ENCODE measurements at places on chromosomes 2 and 18.

GRCh38 chr2:80328159-80328571 is 23.6 kb upstream of the LRRTM1 start:
- DNase-seq = no peak

DNA sequence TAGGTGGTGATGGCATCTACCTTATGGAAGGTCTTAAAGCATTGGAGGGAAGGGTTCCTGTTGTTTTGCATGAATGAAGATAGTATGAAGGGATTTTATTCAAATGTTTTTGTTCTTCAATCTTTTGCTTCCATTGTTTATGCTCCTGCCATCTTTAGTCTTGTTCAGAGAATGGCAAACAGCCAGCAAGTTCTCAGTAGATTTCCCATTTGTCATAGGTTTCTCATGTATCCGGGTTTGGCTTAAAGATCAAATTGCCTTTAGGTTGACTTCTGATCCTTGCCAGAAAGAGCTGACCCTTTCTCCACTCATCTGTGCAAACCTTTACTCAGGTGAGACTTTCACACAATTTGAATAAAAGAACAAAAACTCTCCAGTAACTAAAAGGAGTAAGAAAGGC is 44.2 kb upstream of the STAT4 start:
- DNase-seq = no peak

DNA sequence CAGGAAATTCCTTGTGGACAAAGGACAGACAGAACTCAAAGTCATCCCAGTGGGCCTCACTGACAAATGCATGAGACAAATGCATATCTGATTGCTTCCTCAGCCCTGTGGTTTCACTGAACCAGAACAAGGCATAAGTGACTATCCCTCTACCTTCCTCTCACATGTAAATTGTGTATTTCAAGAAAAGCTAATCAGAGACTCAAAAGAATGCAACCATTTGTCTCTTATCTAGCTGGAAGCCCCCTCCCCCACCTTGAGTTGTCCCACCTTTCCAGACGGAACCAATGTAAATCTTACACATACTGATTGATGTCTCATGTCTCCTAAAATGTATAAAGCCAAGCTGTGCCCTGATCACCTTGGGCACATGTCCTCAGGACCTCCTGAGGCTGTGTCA is 102.0 kb upstream of the TMEM200C start:
- DNase-seq = no peak

DNA sequence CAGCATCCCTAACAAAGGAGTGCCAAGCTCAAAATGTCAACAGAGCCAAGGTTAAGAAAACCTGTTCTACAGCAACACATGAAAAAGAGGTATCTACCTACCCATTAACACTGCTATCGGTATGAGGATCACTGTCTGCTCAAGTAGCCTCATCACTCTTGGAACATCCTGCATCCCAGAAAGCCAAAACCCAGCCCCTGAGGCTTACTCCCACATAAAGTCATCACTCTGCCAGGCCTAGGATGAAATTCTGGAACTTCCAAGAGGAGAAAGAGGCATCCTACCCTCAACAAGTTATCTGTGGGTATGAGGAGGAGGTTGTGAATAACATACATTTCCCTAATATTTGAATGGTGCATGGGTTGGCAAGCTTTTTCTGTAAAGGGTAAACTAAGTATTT is 25.5 kb downstream of the CDH2 start:
- DNase-seq = no peak

- DNase-seq = no peak
These were observed 628.6 kb downstream of the CCDC85A start for GRCh38 chr2:56812432-56812831.

DNA sequence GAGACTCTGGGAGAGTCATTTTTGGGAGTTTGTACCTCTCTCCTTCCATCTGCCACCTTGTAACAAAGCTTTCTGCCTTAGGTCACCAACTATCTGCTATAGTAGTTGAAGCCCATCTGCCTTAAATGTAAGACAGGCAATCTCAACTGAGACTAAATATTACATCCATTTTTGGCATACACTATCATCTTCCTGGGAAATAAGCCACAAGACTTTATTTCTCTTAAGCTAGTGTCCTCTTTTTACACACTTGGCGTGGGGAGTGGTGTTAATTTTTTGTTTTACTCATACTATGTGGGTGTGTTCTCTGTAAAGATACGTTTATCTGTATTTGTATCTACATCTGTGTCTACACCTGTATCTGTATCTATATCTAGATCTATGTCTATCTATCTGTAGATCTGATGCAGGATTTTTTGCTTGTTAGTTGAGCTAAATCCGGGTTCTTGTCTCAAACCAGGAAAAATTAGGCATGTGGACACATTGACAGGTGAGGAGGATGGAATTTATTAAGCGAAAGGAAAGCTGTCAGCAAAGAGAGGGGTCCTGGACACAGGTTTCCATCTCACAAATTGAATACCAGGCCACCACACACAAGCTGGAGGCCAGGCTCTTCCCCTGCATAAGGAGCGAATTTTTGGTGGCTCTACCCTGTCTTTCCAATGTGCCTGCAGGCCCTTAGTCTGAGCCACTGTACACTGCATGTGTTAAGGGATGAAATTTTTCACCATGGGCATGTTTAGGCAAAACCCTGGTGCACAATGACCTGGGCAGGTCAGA is 64.8 kb upstream of the RND3 start:
- no peak for DNase-seq

GRCh38 chr2:232900811-232901735 is 31.0 kb downstream of the SNORC start:
- no peak for DNase-seq

GRCh38 chr2:233164128-233164635 is 87.3 kb upstream of the ATG16L1 start:
- DNase-seq = no peak

DNA sequence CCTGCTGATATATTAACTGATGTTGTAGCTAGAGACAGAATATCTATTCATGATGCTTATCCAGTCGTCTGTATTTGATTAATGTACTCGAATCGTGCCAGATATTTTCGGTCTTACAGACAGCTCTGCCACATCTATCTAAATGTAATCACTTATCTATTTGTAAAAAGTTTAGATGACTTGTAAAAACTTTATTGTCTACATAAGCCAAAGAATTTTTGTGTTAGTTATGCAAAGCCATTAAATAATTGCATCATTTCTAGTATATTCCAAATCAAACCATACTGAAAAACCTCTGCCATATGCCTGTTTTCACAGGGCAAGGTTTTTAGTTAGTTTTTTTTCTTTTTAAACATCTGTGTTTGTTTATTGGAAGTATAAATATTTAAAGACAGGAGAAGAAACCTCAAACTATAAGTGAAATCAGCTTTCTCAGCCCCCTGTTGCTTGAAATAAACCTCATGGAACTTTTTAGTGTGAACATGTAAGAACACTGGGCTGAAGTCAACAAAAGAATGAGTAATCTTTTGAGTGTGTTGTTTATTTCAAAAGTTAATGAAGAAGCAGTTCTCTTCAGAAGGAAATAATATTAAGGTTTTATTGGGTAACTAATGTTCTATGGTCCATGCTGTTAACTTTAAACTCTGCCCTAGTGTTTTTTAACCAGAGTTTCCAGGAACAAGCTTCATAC is 657.6 kb upstream of the SYT4 start:
- DNase-seq = no peak

GRCh38 chr18:10319026-10319425 is 135.4 kb upstream of the APCDD1 start:
- no peak for DNase-seq

GRCh38 chr18:31741097-31741735 is 19.5 kb downstream of the SLC25A52 start:
- DNase-seq = no peak

GRCh38 chr18:23585007-23585871 is 1.1 kb downstream of the NPC1 start:
- no peak for DNase-seq

- no peak for DNase-seq
These were observed 20.8 kb upstream of the ZNF396 start for GRCh38 chr18:35397976-35398375.

- DNase-seq = no peak
These were observed 2015.7 kb upstream of the LRRTM1 start for GRCh38 chr2:82320296-82320695.

DNA sequence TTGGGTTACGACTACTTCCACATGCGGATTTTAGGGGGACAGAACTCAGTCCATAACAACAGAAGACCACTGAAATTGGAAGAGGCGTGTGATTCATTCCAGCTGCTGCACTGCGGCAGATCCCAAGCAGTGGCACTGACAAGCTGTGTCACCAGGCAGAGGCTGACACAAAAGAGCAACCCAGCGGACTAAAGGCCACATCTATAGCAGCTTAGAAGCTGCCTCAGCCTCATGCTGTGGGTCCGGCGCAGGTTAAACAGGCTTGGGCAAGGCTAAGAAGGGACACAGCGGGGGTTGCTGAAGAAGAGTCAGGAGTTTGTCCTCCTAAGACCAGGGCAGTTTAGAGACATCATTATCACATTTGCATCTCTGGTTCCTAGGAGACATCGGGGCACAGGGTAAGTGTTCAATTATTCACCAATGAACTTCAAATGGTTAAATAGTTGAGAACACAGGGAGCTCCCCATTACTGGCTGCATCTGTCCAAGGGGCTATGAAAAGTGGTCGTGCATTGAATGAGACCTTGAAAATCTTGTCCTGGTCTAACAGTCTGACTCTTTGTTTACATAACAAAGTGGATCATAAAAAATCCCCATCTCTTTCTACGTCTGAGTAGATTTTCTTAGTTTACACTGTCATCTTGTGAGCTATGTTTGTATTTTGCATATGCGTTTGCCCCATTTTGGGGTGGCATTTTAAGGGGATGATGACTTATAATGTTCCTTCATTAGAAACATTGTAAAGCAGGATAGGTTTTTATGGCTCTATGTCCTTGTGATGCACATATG is 162.3 kb upstream of the TRIB2 start:
- no peak for DNase-seq

- no peak for DNase-seq
These were observed 39.5 kb downstream of the UGP2 start for GRCh38 chr2:63881205-63881604.

DNA sequence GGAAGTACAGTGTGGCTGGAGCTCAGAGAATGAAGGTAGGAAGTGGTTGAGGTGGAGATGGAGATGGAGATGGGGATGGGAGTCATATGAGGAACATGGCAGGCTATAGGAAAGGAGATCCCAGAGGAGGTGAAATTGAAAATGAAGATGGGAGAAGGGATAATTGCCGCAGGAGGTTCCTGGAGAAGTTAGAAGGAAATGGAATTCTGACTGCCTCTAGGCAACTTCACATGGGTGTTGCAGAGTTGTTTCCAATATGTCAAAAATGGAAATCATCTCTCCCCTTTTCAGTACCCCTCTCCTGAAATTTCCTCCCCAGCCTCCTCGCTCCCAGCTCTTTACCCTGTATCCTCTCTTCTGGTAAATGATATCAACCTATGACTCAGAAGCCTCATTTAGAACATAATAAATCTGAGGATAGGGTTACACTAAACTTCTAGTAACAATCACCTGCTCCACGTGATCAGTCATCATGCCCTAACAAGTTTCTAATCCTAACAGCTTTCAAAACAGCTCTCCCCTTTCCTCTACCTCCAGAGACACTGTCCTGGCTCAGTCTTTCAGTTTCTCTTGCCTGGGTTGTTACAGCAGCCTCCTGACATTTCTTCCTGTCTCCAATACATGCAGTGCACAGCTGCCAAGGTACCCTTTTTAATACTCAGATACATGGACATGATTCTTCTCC is 201.9 kb upstream of the RBMS1 start:
- no peak for DNase-seq

- DNase-seq = no peak
These were observed 12.0 kb downstream of the MEMO1 start for GRCh38 chr2:31998731-31999383.

- DNase-seq = no peak
These were observed 4.2 kb downstream of the TMEM177 start for GRCh38 chr2:119683074-119683712.

GRCh38 chr2:85445316-85446295 is 27.1 kb downstream of the SH2D6 start:
- no peak for DNase-seq

- no peak for DNase-seq
These were observed 87.7 kb downstream of the DSEL start for GRCh38 chr18:67428805-67429204.

DNA sequence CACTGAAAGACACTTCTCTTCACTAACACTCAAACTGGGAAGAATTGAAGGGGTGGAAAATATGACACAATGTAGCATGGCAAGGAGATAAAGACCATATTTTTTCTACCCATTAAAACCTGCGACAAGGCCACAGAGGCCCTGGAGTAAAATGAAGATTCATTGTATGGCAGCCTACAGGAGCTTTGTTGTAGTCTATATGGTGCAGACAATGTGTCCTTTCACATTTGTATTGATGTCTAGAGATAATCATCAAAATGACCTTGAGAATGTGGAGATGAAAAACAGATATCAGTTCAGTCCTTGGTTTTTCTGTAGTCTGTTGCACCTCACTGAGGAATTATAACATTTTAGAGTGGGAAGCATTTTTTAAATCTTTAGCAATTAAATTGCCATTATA is 80.1 kb downstream of the CSRNP3 start:
- DNase-seq = no peak

- DNase-seq = no peak
These were observed 162.2 kb downstream of the BCL11A start for GRCh38 chr2:60391230-60391629.

DNA sequence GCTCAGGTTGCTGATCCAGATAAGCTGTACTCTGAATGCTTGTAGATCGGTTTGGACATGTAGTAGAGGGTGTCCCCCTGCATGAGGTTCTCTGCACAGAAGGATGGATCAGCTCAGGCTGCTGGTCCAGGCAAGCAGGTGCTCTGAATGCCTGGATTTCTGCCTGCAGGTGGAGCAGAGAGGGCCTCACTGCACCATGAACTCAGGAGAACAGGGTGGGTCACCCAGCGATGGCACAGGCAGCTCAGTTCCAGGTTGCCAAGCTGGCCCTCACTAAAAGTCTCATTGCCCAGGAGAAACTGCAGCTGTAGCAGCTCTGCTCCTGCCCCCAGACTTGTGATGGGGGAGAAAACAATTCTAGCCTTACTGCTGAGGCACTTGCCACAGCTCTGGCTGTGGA is 491.8 kb downstream of the XIRP2 start:
- no peak for DNase-seq

DNA sequence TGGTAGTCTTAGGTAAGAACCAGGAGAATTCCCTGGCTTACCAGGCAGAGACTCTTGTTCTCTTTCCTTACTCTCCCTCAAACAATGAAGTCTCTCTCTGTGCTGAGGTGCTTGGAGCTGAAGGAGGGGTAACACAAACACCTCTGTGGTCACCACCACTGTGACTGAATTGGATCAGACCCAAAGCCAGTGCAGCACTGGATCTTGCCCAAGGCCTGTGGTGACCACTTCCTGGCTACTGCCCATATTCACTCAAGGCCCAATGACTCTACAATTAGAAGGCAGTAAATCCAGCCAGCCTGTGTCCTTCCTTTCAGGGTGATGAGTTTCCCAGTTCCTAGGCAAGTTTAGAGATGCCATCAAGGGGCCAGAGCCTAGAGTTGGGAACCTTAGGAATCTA is 706.8 kb downstream of the SLC4A3 start:
- DNase-seq = no peak

- DNase-seq = no peak
These were observed 714 bp downstream of the RPIA start for GRCh38 chr2:88692187-88692586.

DNA sequence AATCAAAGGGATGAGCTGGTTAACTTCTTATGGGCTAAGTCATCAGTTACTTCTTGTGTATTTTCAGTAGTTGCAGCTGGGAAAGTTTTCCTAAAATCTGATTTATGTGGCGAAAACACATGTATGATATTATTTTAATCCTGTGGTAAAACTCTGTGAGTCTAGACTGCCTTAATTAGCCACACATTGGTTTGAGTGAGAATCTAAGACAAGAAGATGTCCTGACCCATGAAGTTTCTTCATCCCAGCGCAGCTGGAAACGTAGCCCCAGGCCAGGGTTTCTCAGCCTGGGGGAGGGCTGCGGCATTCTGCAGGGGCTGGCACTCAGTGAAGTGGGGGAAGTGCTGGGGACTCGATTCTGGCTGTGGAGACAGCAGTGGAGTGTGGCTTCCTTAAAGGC is 44.7 kb upstream of the INHBB start:
- DNase-seq = no peak

All from occipital lobe (tissue), 3 donors.